NCI-H187 (cell line): ENCODE measurements at places on chromosomes 7 and 10.
A peak's percentile ranks its signal among the peaks of the same experiment; 100 is the strongest.

DNA sequence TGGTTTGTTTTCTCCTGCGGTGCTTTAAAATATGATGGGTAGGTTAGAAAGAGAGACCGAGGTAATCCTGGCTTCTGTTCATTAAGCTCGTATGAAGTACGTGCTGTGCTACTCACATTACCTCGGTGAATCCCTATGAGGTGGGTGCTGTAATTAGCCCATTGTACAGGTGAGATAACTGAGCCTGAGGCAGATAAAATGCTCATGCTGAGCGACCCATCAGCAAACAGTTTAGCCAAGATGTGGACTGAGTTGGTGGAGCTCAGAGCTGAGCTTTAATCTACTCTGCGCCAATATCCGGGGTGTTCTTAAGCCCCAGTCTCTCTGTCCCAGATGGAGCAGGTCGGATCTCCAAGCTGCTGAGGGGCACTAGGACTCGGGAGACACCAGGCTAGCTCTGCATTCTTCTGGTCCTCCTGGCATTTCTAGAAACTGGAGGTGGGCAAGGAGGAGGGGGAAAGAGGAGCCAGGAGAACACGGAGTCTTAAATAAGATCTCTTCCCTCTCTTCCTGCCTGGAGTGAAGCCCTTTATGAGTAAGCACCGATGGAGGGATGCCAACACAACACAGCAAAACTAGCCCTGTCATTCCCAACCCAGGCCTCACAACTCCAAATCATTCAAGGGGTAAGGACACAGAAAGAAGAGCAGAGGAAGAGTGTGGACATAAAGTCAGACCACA lies 458.5 kb downstream of the KCNMA1 start:
- no peak for DNase-seq

- no peak for DNase-seq
Observed at GRCh38 chr7:138903186-138903820, 77.9 kb downstream of the KIAA1549 start.

DNA sequence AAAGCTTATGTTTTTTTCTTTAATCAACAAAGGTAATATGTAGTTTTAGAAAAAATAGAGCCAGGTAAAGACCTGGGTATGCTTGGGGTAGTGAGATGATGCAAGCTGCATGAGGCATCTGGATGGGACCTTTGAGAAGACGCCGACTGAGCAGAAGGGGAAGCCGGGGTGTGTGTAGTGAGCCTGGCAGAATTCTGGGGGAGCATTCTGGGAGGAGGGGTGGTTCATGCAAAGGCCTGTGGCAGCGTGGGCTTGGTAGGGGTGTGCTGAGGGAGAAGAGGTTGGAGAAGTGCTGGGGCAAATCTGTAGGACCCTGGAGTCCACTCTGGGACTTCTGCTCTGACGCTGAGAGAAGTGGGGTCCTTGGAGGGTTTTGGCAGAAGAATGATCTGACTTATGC lies 33.9 kb upstream of the SHH start:
- DNase-seq: no peak

DNA sequence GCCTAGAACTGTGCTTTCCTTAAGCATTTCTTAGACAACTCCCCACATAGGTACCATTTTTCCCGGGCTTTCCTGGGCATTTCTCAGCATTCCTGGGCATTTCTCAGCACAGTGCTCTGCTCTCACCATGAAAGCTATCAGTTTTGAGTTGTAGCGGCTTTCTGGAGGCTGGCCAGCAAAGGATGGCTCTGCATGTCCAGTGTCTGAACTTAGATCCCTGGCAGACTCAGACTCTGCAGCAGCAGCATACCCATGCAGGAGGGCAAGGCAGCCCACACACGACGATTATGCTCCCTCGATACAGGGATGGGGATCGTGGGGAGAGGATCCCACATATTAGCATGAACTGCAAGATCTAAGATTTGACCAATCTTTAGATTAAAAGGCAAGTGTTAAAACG lies 248.9 kb upstream of the MKI67 start:
- DNase-seq: no peak

GRCh38 chr7:45053401-45053800 lies 35.4 kb downstream of the NACAD start:
- no peak for DNase-seq

DNA sequence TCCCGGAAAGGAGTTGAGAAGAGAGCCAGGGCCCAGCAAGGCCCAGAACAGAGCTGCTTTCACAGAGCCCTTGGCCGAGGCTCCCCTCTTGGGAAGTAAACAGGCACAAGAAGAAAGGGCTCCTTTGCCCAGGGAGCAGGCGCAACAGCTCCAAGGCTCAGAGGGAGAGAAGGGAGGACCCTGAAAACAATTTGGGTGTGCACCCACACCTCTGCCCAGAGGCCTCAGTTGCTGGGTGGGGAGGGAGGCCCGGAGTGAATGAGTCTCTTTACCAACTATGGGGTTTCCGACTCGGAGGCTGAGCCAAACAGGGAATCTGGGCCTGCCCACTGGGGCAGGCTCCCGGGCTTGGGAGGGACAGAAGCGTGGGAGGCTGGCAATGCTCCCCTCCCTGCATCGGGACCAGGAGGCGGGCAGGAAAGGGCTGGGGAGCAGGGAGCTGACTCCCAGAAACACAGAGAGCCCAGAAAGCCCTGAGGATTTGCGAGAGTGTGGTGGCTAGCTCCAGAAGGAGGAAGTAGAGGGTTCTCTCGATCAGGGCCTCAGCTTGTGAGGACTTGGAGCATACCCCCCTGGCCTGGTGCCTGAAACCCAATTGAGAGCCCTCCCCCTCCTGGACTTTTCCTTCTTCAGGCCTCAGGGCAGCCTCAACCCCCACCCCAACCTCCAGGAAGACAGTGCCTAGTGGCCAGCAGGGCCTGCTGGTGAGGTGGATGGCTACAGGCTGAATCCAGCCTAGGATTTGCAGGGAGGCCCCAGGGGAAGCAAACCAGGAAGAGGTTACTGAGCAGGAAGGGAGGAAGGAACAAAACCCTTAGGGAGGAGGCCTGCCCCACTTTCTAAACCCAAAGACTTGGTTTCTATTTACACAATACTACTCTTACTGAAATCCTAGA lies 6.2 kb downstream of the C10orf105 start:
- DNase-seq: no peak

DNA sequence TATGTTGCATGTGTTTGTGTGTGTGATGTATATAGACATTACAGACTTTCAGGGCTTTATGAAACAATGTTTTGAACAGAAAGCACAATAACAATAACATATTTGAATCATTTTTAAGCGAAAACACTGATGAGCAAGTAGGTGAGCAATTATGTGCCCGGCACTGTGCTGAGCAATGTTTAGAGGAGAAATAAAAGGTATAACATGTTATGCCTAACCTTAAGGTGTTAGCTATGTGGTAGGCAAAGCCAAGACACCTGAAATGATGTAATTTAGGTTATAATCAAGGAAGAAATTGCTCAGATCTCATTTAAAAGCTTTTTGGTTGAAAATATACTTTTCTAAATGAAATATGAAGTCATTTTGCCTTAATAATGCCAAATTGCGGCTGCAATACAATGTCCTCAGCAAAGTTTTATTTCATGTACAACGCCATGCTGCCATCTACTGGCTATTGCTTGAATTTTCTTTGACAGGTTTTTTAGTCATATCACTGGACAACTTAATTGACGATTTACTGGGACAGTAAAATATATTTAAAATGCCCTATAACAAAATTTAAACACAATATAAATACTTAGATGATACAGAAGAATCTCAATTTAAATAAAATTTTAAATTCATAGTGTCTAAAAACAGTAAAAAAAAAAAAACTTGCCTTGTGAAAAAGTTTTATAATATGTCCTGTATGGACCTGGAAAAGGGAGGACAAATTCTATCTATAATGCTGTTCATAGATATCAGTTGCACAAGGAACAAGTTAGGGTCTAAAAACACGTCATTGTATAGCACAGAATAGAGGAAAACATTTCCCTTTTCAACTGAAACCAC lies 131.1 kb upstream of the CDK1 start:
- DNase-seq: peak; percentile 1

- DNase-seq: no peak
Observed at GRCh38 chr10:102394801-102395399, 605 bp upstream of the NFKB2 start.

GRCh38 chr10:3398825-3399646 lies 226.5 kb upstream of the PITRM1 start:
- DNase-seq: no peak
